GM23248 (cell line): ENCODE measurements at places on chromosomes 2 and 18.

DNA sequence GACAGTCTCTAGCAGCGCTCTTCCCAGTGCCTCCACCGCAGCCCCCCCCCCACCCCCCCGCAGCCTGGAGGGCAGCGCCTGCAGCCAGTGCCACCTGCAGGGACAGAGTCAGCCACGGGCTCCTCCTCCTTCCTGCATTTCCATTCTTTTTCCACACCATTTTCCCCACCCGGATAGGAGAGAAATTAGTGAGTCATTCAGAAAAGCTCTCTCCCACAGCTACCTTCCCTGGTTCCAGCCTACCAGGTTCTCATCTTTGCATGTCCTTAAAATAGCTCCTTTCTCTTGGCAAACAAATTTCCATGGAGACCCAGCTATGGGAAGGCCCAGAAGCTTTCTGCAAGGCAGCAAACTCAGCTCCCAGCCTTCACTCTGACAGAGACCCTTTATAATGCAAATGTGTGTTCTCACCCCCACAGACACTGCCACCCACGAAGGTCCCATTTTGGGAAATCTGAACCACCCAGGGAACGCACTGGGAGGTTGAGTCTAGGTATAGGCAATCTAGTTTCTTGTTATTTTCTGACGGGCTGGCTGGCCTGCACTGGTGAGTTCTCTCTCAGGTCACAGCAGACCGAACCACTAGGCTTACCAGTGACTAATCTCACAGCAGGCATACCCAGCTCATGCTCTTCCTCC, 41.8 kb upstream of the ATG16L1 start:
- peak; percentile 26 for DNase-seq

DNA sequence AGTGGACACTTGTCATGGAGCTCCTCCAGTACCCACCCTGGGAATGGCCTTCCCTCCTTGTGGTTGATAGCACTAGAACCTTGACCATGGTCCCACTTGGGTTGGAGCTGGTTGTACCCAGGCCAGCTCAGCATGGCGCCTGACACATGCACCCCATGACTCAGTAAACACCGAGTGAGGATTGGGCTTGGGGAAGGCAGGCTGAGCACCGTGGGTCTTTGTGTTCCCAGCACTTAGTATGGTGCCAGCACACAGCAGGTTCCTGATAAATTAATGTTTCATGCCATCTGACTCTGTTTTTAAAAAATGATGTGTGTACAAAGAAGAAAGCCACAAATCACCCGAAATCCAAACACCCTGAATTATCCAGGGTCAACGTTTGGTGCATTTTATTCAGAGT, 69.8 kb downstream of the CIB4 start:
- no peak for DNase-seq

- DNase-seq, result peak; percentile 63
Measured at GRCh38 chr2:231780123-231780908, 766 bp downstream of the PDE6D start.

DNA sequence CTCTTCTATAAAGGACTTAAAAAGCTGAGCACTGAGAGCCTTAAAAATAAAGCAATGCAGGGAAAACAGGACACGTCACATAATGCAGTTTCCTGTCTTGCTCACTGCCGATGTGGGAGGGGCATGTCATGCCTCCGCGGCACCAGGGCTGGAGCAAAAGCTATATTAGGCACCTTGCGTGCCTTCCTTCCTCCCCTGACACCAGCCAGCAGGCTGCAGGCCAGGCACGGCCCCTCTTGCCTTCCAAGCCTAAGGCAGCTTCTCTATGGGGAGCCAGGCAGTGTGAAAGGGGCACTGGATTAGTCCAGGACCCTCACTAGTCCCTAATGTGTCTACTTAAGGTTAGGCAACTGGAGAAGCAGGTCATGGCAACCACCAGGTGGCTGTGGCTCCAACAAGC, 26.3 kb downstream of the MRPL35 start:
- no peak for DNase-seq

GRCh38 chr2:58644451-58644850, 403.3 kb upstream of the FANCL start:
- DNase-seq, result no peak
